ENCODE measurements at places on chromosomes 5 and 9. TPM values are rescaled to one million over a fixed set of nuclear protein-coding genes. Genes with fewer than 3 reads are reported as not detected.

The MARCHF11 gene
- 1.7 TPM for polyA plus RNA-seq

DNA sequence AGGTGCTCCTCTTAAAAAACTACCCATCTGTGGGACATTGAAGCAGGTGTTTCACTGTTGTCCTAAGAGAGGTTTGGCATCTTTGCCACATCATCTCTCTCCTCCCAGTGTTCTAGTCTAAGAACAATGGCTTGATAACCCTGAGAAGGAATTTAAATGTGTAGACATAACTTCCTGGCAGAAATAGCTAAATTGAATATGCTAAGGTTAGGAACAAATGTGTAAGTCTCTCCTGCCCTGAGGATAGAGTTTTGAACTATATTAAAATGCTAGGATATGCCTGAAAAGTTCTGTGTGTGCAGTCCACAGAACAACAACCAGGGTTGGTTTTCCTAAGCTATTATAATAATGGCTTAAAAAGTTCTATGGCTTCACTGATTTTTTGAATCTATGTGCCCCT lies 106.6 kb downstream of the LRRC70 start:
- DNase-seq = no peak

The MZB1 gene
- 0.96 TPM for polyA plus RNA-seq

DNA sequence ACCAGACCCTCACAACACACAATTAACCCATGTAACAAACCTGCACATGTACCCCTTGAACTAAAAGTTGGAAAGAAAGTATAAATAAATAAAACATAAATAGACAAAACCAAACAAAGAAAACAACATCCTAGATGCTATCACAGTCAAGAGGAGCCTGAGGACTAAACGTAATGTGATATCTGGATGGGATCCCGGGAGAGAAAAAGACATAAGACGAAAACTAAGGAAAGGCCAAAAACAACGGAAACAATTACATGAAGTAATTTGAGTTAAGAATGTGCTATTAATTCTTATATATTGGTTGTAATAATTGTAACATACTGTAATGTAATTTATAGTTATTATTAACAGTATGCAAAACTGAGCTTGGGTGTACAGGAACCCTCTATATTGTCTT lies 793.9 kb downstream of the SEMA5A start:
- no peak for DNase-seq
